ENCODE measurements at places on chromosomes 2 and 18.

GRCh38 chr2:85534881-85535280, 4.1 kb upstream of the MAT2A start:
- DNase-seq: no peak

GRCh38 chr2:42823744-42824453, 31.5 kb upstream of the HAAO start:
- DNase-seq: no peak

GRCh38 chr2:127157114-127157513, 50.2 kb upstream of the BIN1 start:
- DNase-seq: no peak

GRCh38 chr2:5915881-5916310, 223.7 kb downstream of the SOX11 start:
- DNase-seq: no peak

DNA sequence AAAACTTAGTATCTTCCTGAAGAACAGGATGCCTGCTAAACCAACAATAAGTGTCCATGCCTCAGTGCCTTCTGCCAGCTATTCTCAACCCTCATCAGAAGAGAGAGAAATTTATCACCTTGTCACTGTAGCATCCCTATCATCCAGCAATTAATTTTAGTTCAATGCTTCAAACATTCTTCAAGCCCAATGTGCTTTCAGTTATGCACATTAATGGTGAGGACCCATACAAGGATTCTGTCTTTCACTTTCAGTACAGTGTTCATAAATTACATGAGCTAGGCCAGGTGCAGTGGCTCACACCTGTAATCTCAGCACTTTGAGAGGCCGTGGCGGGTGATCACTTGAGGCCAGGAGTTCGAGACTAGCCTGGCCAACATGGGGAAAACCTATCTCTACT, 47.0 kb upstream of the MSH6 start:
- no peak for DNase-seq

GRCh38 chr18:79819064-79819967, 21.6 kb downstream of the KCNG2 start:
- DNase-seq: no peak
